ENCODE measurements at places on chromosomes 5 and 9.

- peak; percentile 1 for DNase-seq
These were observed 583.6 kb downstream of the TMEM38B start for GRCh38 chr9:106277966-106278365.

DNA sequence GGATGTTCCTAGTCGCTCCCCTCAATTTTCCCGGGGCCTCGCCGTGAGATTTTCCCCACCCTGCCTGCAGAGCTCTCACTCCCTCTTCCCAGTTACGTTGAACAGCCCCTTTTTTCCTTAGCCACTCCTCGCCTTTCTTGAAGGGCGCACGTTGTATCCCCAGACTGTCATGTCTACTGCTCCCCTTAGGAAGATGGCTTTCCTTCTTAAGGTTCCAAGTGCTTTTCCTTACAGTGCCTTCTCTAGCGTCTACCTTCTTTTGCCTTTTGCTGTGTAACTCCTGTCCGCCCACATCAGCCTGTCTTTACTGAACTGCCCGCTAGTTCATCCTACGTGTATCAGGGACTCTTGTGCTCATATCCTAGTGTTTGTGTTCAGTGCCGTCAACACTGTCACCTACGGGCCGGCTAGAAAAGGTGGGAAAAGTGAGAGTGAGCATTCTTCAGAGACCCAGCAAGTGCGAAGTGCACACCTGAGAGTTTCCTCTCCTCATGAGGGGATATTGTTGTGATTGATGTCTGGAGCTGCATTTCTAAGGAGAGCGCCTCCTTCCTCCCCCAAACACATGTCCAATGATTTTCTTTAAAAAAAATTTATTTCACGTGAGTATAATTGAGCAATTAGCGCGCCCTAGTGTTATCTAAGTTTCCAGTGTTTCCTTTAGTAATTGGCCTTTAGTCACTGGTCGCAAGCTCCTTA is 764 bp downstream of the CAMLG start:
- peak; percentile 49 for DNase-seq

DNA sequence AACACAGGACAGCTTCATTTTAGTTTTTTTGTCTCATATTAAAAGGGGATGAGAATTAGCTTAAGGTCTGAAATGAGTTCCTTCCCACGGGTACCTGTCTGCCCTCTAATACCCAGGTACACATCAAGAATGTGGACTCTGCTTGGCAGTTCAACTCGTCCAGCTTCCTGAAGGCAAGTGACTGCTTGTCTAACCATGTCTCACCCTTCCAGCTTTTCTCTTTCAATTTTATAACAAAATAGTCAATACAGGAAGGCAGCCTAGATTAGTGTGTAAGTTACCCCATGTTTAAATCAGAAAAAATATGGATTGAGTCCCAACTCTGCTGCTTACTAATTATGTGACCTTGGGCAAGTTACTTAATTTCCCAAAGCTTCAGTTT is 50.5 kb upstream of the C5orf46 start:
- DNase-seq = no peak

DNA sequence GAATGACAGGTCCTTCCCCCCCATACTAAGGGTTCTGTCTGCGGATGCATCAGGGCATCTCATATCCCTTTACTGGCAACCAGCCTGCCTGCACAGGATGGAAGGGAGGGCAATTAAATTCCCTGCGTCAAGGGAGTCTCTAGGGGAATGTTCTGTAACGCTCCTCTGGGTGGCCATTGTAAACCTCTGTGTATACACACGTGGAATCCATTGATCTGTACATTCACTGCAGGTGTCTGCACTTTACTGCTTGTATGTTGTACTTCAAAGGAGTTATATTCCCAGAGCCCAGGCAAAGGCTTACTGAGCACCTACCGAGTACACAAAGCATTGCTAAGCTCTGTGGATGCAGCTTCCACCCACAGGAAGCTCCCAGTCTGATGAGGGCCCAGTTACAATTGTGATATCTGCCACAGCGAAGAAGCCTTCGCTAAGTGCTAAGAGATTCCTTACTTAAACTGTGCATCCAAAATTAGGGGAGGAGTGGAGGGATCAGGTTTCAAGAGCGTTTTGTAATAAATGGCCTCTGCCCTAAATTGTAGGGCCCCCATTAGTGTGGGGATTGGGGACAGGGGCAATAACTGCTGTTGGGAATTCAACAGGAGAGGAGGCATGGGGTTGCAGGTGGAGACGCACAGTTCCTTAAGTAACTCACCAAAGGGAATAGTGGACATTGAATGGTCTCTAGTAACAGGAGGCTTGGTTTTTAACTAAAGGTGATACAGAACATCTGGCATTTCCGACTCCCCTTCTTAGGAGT is 1.5 kb upstream of the RETREG1 start:
- no peak for DNase-seq

DNA sequence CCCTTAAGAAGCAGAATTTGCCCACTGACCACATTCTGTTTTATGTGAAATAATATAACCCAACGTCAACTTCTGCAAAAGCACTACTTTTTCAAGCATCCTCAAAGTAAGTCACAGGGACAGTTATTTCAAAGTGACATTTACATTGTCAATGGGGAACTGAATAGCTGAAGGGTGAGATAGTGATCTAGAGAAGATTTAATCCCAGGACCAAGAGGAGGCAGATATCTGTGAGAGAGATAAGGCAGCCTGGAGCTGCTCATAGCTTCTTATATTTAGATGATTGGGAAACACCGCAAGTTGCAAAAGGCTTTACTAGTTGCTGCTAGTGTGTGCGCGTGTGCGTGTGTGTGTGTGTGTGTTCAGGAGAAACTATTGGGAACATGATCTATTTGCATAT is 210.4 kb upstream of the RFX3 start:
- no peak for DNase-seq

- DNase-seq = peak; percentile 55
These were observed 36.7 kb downstream of the MTREX start for GRCh38 chr5:55344392-55344992.

DNA sequence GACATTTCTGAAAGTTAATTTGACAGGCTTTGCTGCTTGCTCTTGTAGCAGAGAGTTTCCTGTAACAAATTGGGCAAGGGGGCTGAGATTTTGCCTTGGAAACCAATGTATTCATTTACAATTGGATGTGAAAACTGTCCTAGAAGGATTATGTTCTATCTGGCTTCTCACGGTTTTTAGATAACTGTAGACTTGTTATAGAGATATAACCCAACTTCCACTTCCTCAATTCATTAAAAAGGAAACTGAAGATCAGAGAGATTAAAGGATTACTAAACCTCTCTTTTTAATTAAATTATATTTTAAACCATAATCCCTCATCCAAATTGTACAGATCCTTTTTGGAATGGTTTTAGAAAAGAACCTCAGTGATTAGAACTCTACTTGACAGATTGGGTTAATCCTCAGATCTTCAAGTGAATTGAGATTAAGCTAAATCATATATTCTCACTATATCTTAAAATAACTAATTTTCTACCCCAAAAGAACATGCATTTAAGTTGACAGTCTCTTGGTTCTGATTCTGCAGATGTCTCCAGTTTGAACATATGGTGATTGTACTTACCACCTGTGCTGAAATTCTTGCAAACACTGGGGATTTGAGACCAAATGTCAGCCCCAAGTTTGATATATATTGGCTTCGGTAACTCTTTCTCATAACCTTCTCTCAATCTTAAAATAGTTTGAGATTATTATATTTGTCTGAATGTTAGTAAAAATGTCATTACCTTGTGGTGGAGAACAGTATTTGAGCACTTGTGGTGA is 130.1 kb upstream of the C9orf72 start:
- no peak for DNase-seq

GRCh38 chr5:139645430-139645871 is 2.7 kb upstream of the CXXC5 start:
- no peak for DNase-seq

- DNase-seq = no peak
These were observed 204.5 kb downstream of the BRINP1 start for GRCh38 chr9:119164716-119165115.

DNA sequence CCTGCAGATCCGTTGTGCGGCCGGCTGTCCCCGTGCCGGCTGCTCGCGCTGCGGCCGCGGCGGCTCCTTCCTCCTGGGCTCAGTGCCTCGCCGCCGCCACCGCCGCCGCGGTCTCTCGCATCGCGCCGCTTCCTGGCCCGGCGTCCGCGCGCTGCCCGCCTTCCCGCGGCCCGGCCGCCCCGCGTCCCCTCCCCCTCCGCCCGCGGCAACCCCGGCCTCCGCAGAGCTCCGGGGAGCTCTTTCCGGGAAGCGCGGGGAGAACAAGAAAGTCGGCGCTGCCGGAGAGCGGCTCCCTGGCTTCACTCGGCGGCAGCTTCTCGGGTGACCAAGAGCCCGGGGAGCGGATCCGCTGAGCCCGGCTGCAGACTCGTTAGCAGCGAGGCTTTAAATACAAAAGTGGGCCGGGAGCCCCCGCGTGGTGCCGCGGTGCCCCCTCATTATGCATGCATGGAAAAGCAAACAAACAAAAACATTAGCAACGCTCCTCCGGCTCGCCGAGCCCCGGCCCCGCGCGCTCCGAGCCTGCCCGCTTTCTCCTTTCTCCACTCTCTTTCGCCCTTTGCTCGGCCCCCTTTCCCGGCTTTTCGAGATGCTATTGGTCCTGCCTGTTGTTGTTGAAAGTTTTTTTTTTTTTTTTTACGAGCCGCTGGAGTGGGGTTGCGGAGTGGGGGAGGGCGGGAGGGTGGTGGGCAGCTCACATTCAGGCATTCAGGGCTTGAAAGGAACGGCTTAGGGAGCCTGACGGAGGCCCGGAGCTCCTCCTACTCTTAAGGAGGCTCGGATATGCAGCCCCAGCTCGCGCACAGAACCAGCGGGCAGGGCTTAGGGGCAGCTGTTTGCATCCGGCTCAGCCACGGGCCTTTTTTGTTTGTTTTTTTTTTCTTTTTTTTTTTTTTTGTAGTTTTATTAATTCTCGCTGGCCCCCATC is at the start of gene GAS1:
Gene GAS1 (minus strand): TSS at position 361 of the 928 bp plus-strand sequence. CDS start 727 bp downstream, outside the sequence.
- DNase-seq = peak; percentile 98

Measured in LHCN-M2 (cell line).